Stimulated activated CD8-positive, alpha-beta memory T cell treated with anti-CD3 and anti-CD28 coated beads, Interleukin-4, amount 100 ng/mL, for 24 hours (primary cell): ENCODE measurements at places on chromosomes 11 and 22.

DNA sequence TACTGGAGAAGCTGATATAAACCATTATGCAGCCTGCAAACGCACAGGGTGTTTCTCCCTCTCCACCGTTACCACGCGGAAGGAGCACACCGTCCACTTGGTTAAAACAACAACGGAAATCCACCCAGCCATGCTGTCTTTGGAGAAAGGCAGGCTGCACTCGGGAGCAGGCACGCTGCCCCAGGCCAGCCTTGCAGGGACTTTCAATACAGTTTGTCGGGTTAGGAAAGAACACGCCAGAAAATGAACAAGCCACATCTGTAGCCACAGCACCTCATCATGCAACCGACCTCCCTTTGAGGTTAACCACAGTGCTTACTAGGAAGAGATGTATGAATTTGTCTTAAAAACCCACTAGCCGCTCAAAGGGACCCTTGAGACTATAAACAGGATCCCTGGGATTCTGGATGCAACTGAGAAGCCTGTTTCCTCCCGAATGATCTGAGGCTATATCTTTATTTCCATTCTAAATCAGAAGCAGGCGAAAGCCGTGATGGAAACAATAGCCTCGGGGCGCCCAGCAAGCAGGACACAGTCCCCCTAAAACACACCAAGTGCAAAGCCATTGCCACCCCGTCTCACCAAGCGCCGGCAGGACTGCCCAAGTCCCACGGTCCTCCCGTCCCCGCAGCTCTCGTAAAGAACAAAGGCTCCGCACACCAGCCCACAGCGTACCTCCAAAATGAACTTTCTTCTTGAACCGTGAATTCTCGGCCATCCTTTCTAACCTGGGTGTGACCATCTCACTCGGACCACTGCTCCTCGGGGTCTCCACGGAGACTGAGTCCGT, 318.9 kb downstream of the CTTN start:
- DNase-seq = no peak

GRCh38 chr11:95972060-95972459, 48.2 kb upstream of the MTMR2 start:
- no peak for DNase-seq

DNA sequence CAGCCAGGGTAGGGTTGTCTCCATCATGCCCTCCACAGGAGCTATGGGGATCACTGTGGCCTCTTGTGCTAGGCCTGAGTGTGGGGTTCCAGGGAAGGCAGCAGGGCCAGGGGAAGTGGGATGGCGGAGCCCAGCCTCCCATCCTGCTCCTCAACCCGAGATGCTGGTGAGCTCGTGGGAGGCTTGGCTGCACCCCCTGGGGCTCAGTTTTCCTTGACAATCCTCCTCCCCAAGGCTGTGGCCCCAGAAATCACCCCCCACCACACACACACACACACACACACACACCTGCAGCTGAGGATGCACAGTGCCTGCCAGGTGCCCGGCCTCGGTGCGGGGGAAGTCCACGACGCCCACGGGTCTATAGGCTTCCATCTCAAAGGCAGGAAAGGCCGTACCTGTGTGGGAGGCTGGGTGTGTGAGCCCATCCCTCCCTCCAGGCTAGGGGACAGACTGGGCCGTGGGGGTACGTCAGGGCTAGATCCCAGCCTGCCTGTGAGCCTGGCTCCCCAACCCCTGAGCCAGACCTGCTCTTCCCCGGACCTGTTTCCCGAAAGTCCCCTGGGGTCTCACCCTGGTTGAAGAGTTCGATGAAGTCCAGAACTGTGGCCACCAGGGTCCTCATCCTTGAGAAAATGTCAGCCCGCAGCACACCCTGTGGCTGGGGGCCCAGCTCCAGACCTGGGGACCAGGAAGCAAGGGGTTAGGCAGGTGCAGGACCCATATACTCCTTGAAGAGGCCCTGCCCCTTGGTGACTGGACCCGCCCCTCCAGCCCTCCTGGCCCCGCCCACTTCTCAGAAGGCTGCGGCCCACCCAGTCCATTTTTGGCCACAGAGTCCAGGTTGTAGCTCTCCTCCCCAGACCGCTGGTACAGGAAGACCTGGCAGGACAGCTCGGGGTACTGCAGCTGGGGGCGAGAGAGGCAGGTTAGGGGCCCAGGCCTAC, 5.2 kb upstream of the TBX10 start:
- no peak for DNase-seq

- DNase-seq = no peak
These were observed 256.5 kb downstream of the MN1 start for GRCh38 chr22:27545085-27545484.

DNA sequence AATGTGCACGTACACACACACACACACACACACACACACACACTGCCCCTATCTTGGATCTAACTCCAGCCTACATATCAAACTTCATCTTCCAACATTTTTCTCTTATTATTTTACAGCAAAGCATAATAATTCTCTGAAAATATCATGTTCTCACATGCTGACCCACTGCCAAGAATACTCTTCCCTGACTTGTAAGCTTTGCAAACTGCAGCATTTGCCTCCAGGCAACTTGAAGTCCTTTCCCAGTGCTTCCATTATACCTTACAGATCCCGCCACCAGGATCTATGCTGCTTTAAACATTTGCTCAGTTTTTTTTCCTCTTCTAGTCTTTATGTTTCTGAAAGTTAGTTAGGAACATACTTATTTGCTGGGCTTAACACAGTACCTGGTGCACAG, 483.3 kb upstream of the ARHGAP42 start:
- DNase-seq = no peak

GRCh38 chr11:87780068-87780413, 395.2 kb downstream of the RAB38 start:
- DNase-seq = no peak

- no peak for DNase-seq
These were observed 369.7 kb downstream of the SHANK2 start for GRCh38 chr11:70882716-70883085.

- no peak for DNase-seq
These were observed 1.6 kb upstream of the PHLDA2 start for GRCh38 chr11:2930704-2931419.

DNA sequence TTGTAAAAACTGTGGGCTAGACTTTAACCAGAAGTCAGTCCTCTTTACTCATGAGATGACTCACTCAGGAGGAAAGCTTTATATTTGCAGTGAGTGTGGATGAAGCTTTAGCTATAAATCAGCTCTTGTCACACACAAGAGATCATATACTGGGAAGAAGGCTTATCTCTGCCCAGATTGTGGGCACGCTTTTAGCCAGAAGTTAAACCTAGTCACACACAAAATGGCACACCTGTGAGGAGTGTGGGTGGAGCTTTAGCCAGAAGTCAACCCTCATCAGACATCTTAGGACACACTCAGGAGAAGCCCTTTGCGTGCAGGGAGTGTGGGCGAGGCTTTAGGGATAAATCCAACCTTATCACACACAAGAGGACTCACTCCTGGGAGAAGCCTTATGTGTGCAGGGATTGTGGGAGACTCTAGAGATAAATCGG, 706.9 kb upstream of the LUZP2 start:
- DNase-seq = no peak

DNA sequence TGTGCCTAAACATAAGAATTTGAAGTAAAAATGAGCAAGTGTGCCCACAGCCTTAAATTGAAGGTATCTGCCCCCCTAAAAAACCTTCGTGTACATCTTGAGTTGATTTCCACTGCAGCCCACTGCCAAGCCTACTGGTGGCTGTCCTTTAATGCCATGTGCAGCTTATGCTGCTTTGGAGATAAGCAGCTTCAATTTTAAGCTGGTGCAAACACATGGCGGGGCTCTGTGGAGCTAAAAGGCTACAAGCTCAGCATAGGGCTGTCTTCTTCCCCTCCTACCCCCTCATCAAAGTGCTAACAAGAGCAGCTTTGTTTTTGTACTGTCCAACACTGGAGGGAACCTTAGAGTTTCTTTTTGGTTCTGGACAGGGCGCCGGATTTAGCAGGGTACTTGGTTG, 128.5 kb upstream of the LMO1 start:
- no peak for DNase-seq

- DNase-seq = no peak
These were observed 25.9 kb downstream of the CAT start for GRCh38 chr11:34464591-34465051.

GRCh38 chr11:91220476-91221202, 997.8 kb upstream of the CHORDC1 start:
- no peak for DNase-seq

DNA sequence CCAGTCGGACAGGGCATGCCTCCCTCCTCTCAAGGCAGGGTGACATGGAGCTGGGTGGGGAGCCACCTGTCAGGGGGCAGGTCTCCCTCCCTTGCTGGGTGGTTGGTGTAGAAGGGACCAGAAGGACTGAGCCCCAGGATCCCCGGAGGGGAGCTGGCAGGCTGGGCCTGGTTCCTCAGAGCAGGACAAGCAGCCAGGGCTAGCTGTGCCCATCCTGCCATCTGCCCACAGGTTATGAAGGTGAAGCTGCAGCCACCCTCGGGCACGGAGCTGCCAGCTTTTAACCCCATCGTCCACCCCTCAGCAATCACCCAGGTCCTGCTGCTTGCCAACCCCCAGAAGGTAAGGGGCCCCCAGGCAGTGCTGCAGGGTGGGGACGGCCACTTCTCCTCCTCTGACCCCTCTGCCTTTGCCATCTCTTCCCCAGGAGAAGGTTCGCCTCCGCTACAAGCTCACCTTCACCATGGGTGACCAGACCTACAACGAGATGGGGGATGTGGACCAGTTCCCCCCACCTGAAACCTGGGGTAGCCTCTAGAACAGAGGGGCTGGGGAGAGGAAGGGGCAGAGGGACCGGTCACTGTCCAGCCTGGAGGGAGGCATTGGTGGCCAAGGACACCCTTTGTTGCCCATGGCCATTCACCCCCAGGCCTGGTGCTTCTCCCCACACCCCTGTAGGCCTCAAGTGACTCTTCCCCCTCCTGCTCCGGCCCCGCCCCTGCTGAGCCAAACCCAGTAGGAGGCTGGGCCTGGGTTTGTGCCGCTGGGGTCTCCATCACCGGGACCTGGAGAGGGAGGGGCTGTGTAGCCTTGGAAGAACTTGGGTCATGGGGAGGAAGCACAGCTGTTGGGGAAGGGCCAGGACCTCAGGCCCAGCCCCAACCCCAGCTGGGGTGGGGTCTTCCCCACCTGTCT, 7.0 kb upstream of the SH3BP1 start:
- DNase-seq = no peak

- no peak for DNase-seq
These were observed 400.5 kb downstream of the NELL1 start for GRCh38 chr11:21069909-21070308.

DNA sequence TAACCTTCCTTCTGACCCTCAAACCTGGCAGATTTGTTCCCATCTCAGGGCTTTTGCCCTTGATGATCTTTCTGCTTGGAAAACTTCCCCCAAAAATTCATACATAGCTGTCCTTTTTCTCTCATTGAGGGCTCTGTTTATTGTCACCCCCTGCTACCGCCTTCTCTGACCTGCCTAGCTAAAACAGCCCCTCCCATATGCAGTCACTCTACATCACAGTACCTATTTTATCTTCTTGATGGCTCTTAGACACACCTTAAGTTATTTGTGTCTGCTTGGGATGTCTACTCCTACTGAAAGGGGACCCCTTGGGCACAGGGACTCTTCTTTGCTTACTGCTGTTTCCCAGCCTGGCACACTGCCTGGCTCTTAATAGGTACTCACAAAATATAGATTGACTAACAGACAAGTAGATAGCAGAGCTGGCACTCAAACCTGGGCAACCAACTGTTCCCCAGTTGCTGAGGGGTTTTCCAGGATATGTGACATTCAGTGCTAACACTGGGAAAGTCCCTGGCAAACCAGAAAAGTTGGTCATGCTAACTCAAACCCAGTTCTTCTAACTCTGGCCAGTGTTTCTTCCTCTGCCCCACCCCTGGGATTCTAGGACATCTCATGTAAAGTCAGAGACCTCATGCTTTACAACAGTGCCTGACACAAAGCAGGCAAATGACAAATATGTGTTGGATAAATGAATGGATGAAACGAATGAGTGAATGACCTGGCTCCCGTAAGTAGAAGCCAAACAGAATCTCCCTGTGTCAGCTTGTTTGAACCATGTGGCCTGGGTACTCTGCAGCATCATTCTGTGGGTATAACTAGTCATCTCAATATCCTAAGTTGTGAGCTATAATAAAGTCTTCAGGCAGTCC, 19.8 kb upstream of the FJX1 start:
- DNase-seq = no peak

DNA sequence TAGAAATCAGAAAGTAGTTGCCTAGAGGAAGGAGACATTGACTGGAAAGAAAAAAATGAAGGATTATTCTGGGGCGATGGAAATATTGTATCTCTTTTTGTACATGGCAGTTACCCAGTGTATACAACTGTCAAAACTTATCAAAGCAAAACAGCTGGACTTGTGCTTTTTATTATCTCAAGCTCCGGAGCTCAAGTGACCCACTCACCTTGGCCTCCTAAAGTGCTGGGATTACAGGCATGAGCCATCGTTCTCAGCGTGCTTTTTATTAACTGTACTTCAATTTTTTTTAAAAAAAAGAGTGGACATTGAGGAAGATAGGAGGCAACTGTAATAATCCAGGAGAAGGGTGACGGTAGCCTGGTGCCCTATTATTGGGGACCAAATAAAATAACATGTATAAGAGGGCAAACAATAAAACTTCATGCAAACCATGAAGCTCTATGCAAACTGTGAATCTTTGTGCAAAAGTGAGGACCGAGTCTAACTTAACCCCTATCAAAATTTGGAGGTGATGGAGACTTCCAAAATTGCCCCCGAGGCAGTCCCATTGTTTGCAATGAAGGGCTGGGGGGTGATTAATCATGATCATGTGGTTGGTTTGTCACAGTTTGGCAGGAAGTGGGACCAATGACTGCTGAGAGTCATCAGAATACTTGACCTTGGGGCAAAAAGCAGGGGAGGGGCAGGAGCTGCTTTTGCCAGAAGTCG, 23.5 kb downstream of the FZD4 start:
- no peak for DNase-seq

GRCh38 chr22:40179526-40179925, 1.8 kb downstream of the TNRC6B start:
- DNase-seq = no peak

DNA sequence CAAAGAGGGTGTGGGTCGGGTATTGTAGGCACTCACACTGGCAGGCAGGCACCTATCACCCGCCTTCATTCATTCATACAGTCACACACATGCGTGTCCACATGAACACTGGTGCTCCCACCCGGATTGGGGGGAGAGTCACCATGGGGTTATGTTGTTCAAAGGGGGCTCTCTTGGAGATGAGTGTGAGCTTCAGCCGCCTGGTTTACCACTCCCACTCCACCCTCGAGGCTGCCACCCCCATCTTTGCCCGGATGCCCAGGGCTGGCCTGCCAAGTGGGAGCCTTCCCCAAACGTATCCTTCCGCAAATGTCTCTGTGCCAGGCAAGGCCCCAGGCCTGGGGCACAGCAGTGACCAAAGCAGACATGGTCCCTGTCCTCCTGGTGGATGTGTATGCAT, 22.6 kb downstream of the MRGPRD start:
- no peak for DNase-seq

- no peak for DNase-seq
These were observed 258.7 kb downstream of the DCDC1 start for GRCh38 chr11:31110830-31111229.

- no peak for DNase-seq
These were observed 98.3 kb downstream of the ELP4 start for GRCh38 chr11:31607914-31608313.
